ENCODE measurements at places on chromosomes 2 and 18. TPM values are rescaled to one million over a fixed set of nuclear protein-coding genes. Genes with fewer than 3 reads are reported as not detected.

DNA sequence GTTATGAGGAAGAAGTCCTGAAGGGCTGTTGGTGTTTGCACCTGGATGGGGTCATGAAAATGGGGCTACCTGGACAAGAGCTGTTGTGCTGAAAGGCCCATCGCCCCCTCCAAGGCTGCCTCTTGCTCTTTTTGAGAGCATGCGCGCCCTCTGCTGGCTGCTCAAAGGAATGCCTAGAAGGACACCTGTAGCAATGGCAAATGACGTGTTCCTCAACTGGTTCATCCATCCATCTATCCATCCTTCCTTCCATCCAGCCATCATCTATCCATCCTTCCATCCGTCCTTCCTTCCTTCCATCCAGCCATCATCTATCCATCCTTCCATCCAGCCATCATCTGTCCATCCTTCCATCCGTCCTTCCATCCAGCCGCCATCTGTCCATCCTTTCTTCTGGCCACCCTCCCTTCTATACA is 17.2 kb upstream of the RPL31 start:
- DNase-seq, result no peak

The KLHL29 gene
- 7.6 TPM for polyA plus RNA-seq

The RAB3GAP1 gene
- polyA plus RNA-seq, result 53.9 TPM

GRCh38 chr2:55759271-55759921 is 65.8 kb upstream of the PNPT1 start:
- DNase-seq, result no peak

Data from left renal cortex interstitium (tissue), 4 donors.